ENCODE measurements at places on chromosomes 16 and 17.
A peak's percentile ranks its signal among the peaks of the same experiment; 100 is the strongest.

DNA sequence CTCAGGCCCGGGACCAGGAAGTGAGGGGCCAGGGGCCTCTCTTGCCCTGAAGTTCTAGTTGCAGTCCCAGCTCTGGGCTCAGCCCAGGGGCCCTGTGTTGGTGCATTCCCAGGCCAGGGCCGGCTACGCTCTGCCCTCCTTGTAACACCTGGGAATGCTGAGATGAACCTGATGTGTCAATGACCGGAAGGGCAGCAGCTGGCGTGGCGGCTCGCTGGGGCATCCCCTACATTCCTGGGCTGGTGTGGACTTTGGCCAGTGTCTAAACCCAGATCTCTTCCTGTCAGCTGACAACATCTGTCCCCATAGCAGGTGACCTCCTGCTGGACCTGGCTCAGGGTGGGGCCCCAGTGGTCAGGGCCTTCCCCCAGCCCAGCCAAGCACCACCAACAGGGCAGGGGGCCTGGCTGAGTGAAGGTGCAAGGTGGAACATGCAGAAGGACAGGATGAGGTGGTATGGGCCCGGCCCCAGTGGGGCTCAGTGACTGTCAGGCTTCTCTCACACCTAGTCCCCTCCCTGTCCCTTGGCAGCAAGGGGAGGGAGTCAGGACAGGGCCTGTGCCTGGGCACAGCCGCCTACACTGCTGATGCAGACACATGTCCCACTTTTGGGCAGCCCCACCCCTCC, 15.9 kb downstream of the FAM83G start:
- no peak for DNase-seq

GRCh38 chr17:72388765-72389473, 268.1 kb downstream of the SOX9 start:
- DNase-seq = no peak

GRCh38 chr16:21184834-21185233, 26.4 kb downstream of the LDAF1 start:
- DNase-seq = peak; percentile 56

DNA sequence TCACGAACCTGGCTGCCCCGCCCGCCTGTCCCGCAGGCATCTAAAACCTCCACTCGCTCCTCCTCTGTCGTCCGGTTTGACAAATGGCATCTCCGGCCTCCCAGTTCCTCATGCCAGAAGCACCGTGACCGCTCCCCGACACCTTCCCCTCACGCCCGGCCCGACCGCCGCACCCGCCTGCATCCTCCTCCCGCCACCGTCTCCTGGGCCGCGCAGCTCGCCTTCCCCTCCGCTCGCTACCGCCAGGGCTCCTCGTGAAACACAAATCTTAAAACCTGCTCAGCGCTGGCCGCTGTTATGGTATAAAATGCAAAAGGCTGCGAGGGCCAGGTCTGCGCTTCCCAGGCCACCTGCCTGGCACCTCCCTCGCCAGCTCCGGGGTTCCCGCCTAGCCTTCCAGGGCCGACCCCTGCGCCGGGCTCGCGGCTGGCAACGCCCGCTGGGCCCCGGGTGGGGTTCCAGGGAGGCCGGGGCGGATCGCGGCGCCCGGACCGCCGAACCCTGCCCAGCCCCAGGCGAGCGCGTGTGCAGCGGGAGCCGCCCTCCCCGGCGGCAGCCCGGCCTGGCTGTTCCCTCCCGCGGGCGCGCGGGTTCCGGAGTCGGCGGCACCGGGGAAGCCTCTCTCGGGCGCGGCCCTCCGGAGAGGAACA, 488 bp downstream of the SPSB3 start:
- DNase-seq = peak; percentile 42

GRCh38 chr17:15350777-15351477, 9.5 kb upstream of the TEKT3 start:
- no peak for DNase-seq

DNA sequence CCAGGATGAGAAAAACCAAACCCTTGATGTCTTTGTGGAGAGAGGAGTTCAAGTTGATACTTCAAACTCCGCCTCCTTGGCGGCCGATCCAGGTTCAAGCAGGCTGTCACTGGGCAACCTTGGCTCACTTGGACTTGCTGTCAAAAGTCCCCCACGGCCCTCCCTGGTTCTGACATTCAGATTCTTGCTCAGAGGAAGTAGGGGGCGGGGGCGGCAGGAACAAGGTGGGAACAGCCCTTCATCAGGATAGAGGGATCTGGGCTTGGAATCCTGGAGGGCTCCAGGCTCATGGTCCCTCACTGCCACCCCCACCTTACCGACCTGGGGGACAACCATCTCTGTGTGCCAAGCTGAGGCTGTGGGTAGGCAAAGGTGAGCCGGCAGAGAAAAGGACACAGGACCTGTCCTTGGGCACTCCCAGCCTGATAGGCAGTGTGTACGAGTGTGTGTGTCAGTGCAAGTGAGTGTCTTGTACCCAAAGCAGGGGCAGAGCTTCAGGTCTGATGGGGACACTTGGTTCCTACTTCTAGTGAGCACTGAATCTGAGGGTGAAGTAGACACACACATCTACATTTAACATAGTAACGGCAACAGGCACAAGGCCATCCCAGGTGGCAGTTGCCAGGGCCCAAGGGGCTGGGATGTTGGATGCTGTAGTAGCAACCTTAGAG, 6.6 kb upstream of the TSPOAP1 start:
- DNase-seq = peak; percentile 83

DNA sequence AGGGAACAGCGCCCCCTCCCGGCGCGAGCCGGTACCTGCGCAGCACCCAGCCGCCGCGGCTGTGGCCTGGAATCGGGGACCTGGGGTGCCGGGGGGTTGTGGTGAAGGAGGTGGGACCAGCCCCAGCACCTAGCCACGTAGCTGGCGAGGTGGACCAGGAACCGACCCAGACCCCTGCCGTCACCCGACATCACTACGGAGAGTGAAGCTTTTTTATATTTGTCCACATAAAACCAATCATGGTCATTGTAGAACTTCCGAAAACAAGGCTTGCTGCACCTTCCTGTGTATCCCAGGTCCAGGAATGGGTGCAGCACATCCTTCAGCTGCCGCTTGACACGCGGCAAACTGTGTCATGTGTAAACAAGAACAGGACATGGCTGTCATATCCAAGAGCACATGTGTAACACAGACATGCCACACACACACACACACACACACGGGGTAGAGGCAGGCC, 1.3 kb downstream of the HBQ1 start:
- no peak for DNase-seq
